ENCODE measurements at places on chromosomes 5 and 9.
A peak's percentile ranks its signal among the peaks of the same experiment; 100 is the strongest.

GRCh38 chr9:118366228-118366627, 662.0 kb downstream of the TLR4 start:
- no peak for DNase-seq

GRCh38 chr5:143445776-143446175, 42.3 kb upstream of the NR3C1 start:
- no peak for DNase-seq

DNA sequence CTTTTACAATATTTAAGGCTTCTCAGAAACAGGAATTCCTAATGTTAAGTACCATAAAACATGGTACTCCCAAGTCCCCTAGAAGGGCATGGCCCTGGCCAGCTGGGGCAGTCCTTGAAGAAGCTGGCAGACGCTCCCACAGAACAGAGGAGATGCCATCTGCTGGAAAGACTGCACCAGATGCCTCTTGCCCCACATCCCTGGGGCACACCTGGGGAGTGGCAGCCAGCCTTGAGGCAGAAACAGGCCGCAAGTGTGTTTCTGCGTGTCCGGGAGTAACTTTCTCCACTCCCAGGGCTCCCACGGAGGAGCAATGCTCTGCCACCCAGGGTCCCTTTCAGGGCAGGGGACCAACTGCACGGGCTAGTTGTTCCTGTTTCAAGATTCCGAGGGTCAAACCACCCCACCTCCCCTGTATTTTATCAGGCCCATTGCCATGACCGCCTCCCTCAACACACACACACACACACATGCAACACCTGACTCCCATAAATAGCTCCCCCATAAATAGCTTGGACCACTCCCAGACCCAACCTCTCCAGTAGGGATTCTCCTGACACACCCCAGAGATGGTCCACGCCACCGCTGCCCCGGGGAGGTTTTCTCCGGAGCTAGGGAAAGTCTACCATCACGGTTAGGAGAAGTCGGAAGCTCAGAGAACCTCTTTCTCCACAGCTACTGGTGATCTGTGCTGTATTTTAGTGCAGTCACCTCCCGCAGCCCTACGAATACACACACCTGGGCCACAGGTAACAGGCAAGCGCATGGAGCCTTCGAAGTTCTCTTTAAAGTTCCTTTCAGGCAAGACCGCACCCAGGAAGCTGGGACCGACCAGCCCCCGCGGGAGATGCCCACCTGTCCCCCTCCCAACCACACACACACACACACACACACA, 1.5 kb downstream of the SPOCK1 start:
- peak; percentile 48 for DNase-seq

DNA sequence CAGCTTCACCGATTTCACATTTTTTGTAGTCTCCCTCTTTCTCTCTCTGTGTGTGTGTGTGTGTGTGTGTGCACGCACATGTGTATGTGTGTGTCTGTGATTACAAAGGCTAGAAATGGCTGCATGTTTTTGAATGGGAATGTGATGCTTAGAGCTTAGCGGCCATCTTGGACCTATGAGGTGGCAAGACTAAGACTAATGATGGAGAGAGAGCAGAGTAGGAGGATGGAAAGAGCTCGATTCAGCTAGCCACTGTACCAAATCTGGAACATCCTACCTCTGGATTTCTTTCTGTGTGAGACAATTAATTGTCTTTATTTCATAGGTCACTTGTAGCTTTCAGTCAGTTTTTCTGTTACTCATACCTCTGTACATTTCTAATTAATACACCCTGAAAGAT, 205.1 kb downstream of the PCSK1 start:
- no peak for DNase-seq

GRCh38 chr5:127766676-127767335, 63.6 kb downstream of the CCDC192 start:
- DNase-seq = no peak

DNA sequence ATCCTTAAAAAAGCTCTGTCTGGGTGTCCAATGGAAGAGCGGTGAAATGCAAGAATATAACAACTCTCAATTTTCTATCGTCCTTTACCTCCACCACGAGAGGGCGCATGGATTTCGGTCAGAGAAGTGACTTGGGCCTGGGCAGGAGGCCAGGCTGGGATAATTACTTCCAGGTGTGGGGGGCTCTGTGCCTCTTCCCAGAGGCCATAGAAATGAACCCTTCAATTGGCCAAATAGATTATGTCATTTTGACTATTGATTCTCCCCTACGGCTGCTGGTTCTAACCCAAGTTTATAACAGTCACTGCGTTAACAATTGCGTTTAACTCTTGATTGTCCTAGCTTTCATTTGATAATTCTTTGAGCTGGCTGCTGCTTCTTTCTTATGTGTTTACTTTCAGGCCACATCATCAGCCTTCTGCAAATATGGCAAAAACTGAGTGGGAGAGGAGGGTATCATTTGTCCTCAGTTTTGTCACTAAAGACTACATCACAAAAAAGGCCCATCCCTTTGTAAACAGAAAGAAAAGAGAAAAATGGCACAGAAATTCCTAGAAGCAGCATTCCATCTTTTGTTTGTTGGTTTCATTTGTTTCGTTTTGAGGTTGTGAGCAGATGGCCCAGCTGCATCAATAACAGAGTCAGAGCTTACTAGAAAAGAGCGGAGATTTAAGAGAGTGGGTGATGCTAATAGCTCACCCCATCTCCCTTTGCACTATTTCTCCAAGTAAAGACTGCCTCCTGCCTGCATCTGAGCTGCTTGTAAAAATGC, 45.4 kb upstream of the ZFR start:
- peak; percentile 42 for DNase-seq

Data from anterior cingulate cortex (tissue), 58 donors.